ENCODE measurements at places on chromosomes 3 and 15. TPM values are rescaled to one million over a fixed set of nuclear protein-coding genes. Genes with fewer than 3 reads are reported as not detected.

ARGFX gene
- not detected for total RNA-seq

MAP6D1 gene
- 14.4 TPM for total RNA-seq

DNA sequence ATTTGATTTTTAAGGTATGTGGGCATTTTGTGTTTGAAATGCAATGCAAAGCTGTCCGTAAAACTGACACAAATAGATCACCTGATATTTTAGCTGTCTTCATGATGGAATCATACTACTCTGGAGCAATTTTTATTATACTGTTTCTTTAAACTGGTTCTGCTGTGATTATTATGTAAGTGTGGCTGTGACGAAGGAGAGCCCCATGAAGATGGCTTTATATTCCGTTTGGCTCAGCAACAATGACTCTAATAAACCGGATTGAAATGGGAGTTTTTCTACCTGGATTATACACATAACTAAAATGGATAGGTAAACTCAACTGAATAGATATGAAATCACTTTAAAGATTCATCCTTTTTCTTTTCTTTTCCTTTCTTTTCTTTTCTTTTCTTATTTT, 9.4 kb downstream of the TLNRD1 start:
- DNase-seq = no peak

DNA sequence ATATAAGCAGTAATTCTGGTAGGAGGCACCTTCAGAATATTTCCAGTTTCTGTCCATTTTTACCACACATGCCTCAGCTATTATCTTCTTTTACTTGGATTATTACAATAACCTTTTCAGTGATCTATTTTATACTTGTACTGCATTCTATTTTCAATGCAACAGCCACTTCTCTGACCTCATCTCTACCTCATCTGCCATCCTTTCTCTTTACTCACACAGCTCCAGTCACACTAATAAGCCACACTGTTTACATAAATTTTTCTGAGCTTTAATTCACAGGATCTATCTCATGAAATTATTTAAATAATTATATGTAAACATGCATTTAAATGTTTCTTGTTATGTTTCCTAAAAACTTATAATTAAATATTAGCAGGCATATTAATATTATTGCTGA, 47.3 kb upstream of the BCHE start:
- no peak for DNase-seq

- DNase-seq = no peak
Observed at GRCh38 chr3:129625072-129625874, 18.8 kb upstream of the PLXND1 start.

DNA sequence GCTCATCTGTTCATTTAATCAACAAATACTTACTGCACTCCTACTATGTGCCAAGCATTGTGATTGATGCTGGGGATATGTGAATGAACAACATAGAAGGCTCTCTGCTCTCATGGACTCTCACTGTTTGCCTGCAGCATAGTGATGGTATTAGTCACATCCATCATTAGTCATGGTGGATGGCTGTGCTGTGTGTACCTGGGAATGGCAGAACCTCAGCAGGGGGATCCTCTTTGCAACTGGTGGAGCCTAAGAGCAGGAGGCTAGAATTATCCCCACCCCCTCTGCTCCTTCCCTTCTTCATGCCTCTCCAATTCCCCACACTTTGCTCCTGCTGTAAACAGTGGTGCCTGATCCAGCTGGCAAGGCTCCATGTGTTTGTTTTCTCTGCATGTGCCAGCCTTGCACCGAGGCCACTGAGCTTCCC, 20.5 kb downstream of the BOC start:
- peak; percentile 89 for DNase-seq

Measured in epithelial cell of proximal tubule (primary cell).